Stimulated activated CD4-positive, alpha-beta T cell treated with anti-CD3 and anti-CD28 coated beads, Interleukin-2, amount 100 ng/mL, for 48 hours (primary cell): ENCODE measurements at places on chromosomes 13 and 19.

DNA sequence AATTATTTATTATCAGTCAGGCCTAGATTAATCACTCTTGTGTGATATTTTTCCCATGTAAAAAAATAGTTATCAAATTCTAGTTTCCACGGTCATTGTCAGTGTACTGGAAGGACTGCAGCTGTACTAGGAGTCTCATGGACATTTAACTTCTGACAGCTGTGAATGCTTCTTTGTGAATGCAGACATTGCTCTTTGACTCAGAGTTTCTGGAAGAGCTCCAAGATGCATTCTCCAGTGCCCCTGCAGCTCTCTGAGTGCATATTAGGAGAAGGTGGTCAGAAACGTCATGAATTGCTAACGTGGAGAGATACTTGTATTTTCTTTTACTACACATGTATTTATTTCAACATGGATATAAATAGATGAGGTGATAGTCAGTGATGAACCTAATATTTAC lies 9.7 kb upstream of the SLITRK5 start:
- no peak for DNase-seq

DNA sequence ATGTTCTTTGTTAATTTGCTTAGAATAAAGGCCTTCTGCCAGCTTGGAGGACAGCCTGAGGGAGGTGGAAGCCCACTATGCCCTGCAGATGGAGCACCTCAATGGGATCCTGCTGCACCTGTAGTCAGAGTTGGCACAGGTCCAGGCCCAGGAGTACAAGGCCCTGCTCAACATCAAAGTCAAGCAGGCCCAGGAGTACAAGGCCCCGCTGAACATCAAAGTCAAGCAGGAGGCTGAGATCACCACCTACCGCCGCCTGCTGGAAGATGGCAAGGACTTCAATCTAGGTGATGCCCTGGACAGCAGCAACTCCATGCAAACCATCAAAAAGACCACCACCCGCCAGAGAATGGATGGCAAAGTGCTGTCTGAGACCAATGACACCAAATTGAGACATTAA lies 41.7 kb downstream of the ZNF85 start:
- DNase-seq: no peak

DNA sequence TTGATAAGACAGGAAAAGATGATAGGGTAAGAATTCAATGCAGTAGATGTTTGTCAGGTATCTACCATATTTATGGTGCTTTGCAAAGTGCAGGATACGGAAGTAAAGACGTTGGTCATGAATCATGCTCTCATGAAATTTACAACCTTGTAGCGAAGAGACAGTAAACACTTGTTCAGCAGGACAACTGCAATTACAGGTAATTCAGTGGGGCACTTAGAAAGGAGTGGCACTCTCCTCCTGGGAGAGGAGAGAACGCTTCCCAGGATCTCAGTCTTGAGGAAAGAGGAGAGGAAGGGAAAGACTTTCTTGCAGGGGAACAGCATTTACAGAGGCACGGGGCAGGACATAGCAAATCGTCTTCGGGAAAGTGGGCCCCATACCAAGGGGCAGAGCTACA lies 46.4 kb downstream of the SOX1 start:
- DNase-seq: no peak

DNA sequence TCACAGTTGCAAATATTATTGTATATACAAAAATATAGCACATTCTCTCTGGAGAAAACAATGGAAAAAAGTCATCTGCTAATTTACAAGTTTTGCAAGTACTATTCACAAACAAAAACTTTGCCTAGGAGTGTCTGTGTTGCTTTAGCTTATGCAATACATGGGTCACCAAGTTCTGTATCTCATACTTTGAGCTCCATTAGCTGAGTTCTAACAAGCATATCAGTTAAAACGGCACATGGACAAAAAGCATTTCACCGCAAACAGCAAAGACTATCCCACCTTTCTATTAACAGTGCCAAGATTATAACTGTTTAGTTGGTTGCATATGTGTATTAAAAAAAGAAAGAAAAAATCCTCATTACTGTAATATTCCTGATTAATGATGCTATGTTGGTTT lies 4.6 kb downstream of the SPRY2 start:
- no peak for DNase-seq

DNA sequence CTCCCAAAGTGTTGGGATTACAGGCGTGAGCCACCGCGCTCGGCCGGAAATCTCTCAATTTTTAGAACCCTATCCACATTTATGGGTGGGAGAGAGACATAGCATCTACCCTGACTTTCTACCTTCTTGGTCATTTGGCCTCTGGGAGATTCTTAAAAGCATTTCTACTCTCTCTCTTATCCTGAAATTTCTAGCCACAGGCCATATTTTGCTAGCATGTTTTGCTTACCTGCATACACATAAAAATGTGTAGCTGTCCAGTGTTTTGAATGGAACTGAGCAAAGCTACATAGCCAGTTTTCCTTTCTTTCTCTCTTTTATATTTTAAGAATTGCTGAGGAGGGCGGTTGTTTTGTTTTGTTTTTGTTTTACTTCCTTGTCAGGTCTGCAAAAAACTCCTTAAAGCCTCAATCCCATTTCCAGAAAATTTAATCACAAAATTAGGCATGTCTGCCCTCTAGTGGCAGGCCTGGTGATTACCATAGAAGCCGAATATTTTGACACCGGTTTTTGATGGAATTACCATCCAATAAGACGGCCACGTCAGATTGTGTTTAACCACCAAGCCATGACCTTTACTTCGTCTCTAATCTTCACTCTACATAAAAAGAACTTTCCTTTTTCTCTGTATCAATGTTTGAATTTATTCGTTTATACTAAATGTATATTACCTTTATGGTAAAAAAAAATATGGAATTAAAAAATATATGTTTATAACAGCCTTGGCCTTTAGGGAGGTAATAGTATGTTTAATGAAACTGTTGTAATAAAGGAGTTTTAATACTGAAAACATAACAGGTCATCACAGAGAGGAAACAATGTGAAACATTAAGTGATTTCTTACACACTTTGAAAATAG lies 34.4 kb upstream of the OXGR1 start:
- peak; percentile 58 for DNase-seq

- peak; percentile 79 for DNase-seq
Measured at GRCh38 chr19:35545001-35545854, at the start of gene TMEM147. TSS of gene TMEM147 (plus strand) at chr19:35545626. CDS start at chr19:35545740, 114 bp downstream.

- DNase-seq: no peak
Measured at GRCh38 chr13:48431431-48431830, 18.5 kb upstream of the LPAR6 start.

DNA sequence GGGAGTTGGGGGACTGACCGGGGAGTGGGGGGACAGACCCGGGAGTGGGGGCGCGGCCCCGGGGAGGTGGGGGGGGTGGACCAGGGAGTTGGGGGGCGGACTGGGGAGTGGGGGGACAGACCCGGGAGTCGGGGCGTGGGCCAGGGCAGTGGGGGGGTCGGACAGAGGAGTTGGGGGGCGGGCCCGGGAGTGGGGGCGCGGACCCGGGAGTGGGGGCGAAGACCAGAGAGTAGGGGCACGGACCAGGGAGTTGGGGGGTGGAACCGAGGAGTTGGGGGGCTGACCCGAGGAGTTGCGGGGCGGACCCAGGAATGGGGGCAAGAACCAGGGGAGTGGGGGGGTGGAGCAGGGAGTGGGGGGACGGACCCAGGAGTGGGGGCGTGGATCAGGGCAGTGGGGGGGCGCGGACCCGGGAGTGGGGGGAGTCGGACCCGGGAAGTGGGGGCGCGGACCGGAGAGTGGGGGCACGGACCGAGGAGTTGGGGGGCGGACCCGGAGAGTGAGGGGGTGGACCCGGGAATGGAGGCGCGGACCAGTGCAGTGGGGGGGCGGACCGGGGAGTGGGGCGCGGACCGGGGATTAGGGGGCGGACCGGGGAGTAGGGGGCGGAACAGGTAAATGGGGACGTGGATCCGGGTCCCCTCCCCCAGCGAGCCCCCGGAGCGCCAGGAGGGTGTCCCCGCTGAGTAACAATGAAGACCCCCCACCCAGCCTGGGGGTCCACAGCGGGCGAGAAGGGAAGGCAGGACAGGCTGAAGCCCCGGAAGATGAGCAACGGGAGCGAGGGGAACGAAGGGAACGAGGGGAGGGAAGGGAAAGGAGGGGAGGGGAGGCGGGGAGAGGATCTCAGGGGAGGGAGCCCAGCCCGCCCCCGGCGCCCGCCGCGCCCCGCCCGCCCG lies 589 bp downstream of the R3HDM4 start:
- no peak for DNase-seq

DNA sequence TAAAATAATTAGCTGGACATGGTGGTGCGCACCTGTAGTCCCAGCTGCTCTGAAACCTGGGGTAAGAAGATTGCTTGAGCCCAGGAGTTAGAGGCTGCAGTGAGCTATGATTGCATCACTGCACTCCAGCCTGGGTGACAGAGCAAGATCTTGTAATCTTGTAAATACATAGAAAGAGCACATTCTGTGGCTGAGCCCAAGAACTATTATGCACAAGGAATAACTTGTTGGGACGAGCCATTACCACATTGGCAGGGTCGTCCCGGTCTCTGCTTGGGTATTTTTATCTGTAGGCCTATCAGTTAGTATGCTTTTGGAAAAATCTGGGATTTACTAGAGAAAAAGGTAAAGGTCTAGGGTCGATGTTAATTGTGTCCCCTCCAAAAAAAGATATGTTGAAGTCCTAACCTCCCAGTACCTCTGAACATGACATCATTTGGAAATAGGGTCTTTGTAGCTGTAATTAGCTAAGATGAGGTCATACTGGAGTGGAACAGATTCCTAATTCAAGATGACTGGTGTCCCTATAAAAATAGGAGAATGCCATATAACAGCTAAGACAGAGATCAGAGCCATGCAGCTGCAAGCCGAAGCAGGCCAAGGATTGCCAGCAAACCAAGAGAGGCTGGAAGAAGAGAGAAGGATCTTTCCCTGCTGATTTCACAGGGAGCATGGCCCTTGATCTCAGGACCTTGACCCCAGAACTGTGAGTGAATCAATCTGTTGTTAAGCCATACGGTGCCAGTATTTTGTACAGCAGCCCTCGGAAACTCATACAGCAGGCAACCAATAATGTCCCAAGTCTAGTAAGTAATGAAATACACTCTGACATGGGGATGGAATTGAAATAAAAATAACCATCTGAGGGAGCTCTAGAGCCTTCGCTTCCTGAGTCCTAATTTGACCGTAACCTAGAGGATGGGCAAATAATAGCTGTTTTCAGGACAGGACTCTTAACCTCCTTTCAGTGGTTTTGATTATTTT lies 77.0 kb downstream of the TM9SF2 start:
- DNase-seq: no peak

DNA sequence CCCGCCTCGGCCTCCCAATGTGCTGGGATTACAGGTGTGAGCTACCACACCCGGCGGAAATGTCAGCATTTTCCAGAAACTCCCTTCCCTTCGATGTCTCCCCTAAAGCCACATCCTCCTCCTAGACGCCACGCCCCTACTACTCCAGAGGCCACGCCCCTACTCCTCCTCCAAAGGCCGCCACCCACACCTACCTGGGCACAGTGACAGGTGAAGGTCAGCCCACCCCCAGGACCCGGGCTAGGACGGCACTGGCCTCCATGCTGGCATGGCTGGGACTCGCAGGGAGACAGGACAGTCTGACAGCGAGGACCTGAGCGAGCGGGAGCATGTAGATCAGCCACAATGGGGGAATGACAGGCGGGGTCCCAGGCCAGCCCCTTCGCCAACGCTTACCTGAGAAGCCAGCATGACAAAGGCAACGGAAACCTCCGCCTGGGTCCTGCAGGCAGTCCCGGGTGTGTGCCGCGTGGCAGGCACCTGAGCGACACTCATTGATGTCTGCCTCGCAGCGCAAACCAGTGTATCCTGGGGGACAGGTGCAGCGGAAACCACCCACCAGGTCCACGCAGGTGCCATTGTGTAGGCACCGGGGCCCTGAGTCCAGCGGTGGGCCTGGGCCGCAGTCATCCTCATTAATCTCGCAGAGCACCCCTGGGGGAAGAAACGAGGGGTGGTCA lies 22.0 kb downstream of the NOTCH3 start:
- DNase-seq: no peak

DNA sequence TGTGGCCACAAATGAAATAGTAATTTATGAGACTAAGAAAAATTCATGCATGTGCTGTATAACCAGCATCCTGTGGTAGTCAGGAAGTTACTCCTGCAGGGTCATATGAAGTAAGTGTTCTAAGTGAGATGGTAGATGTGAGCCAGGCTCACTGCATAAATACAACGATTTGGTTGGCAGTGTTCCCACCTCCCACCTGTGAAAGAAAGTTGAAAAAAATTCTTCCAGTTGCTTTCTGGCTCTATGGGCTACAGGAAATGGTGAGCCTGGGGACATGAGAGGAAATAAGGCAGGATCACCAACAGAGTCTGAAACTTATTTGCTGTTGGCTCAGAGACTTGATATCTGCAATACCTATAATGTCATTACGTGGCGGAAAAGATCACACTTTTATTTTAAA lies 301.7 kb upstream of the SPRY2 start:
- DNase-seq: no peak

DNA sequence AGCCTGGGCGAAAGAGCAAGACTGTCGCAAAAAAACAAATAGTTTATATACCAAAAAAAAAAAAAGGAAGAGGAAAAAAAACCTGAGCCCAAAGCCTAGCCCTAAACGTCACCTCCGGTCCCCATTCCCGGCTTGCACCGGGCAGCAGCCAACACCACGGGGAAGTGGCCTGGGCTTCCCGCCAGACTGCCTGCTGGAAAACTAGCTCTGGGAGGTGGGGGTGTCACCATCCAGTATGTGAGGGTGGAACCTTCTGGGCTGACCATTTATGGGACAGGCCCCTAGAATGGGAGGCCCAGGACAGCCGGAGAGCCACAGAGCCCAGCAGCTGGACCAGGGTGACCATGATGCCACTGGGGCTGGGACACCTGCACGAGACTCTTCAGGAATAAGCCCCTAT lies 37.3 kb downstream of the IL12RB1 start:
- no peak for DNase-seq

- DNase-seq: no peak
Measured at GRCh38 chr19:11674067-11674492, 64.7 kb downstream of the ZNF823 start.

GRCh38 chr13:48818495-48819356 lies 157.0 kb upstream of the FNDC3A start:
- no peak for DNase-seq

DNA sequence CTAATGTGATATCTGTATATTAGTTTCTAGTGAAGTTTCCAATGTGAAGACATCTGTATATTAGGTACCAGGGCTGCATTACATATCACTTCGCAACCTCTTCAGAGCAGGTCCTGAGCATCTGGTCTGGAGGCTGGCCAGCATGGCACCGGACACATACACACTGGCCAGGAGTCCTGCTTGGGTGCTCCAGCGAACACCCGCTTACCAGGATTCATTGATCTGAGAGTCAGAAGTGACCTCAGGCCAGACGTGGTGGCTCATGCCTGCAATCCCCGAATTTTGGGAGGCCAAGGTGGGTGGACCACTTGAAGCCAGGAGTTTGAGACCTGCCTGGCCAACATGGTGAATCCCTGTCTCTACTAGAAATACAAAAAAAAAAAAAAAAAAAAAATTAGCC lies 93.0 kb upstream of the IRS2 start:
- DNase-seq: no peak

GRCh38 chr19:35776102-35776788 lies 881 bp downstream of the ARHGAP33 start:
- DNase-seq: no peak

DNA sequence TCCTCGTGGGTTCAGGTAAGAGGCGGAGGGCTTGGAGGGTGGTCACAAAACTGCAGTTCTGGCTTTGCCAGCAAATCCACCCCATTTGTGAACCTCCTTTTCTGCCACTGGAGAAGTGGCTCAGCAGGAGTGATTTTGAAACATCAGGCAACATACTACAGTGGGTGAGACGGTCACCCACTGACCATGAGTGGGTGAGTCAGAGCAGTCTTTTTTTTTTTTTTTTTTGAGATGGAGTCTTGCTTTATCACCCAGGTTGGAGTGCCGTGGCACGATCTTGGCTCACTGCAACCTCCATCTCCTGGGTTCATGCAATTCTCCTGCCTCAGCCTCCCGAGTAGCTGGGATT lies 3.0 kb downstream of the TOMM40 start:
- DNase-seq: no peak
